Foreskin fibroblast (primary cell): ENCODE measurements at places on chromosomes 13 and 19.

GRCh38 chr13:59326717-59327116 is 837.0 kb downstream of the DIAPH3 start:
- no peak for DNase-seq

DNA sequence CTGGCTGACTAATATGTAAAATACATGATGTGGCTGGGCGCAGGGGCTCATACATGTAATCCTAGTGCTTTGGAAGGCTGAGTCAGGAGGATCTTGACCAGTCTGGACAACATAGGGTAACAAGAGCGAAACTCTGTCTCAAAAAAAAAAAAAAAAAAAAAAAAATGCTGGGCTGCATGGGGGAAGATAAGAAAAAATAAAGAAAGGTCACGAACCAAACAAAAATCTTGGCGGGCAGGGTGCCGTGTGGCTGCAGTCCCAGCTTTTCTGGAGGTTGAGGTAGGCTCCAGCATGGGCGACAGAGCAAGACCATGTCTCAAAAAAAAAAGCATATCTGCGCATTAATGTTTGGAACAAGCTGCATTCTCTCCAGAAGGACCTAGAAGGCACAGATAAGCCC is 8.7 kb downstream of the RNASEH2A start:
- no peak for DNase-seq

- DNase-seq = no peak
These were observed 451 bp downstream of the NOSIP start for GRCh38 chr19:49579947-49580263.

DNA sequence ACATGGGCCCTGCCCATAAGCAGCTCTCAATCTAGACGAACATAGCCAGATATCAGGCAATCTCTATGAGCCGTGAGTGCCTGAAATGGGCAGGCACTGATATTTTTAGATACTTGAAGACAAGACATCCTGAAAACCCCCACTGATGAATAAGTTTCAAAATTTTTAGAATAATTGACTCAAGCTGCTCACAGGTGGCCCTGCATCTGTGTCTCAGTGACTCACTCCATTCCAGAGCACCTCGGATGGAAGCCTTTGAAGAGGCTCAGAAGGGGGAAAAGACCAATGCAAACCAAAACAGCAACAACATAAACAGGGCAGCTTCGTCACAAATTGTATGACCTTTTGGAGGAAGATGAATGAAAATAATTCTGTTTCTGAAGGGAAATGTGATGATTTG is 42.8 kb upstream of the SLC46A3 start:
- DNase-seq = peak; percentile 23

DNA sequence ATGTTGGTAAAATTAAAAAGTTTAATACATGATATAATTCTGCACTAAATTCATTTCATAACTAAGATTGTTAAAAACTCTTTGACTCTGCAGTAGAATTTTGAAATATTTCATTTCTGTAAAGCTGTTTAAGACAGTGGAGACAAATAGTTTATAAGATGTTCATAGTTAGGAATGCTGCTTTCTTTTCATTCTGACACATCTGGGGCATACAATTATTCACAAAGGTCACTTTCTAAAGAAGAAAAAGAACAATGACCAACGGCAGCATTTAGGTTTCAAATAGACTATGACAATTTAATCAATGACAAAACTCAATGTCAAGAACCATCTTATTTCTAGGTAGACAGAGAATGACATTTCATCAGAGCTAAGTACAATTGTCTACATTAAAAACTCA is 1422.1 kb downstream of the PCDH9 start:
- DNase-seq = peak; percentile 26

- DNase-seq = peak; percentile 54
These were observed 570.3 kb downstream of the PCDH9 start for GRCh38 chr13:66659701-66660467.

GRCh38 chr13:50357136-50357535 is 341.9 kb downstream of the KCNRG start:
- DNase-seq = no peak

DNA sequence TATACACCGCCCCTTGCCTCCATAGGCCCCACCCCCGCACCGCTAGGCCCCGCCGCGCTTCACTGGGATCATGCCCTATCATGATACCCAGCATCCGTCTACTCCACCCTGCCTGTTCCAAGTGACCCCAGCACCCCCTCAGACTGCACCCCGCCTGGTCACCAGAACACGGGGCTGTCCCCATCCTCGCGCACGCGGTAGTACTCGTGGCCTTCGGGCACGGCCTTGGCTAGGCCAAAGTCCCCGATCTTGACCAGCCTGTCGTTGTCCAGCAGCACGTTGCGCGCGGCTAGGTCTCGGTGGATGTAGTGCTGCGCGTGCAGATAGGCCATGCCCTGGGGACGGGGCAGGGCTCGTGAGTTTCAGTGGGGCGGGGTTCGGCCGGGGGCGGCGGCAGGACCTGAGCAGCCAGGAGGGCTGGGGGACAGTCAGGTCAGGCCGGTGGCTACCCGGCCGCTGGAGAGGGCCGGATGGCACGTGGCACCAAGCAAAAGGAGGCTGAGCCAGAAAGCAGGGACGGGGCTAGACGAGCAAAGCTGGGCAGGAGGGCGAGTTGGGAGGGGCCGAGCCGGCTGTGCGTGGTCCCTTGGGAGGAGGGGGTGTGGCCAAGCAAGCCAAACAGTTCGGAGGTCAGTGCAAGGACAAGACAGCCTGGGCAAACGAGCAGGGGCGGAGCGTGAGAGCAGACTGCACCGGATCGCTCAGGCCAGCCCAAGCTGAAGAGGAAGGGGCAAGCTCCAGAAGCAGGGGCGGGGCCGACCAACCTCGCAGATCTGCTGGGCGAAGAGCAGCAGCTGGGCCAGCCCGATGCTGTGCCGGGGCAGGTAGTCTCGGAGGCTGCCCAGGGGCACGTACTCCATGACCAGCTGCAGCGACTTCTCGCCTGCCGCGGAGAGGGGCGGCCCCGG is 13.6 kb upstream of the ICAM3 start:
- no peak for DNase-seq

- no peak for DNase-seq
These were observed 47.2 kb downstream of the MYH14 start for GRCh38 chr19:50250450-50251136.

DNA sequence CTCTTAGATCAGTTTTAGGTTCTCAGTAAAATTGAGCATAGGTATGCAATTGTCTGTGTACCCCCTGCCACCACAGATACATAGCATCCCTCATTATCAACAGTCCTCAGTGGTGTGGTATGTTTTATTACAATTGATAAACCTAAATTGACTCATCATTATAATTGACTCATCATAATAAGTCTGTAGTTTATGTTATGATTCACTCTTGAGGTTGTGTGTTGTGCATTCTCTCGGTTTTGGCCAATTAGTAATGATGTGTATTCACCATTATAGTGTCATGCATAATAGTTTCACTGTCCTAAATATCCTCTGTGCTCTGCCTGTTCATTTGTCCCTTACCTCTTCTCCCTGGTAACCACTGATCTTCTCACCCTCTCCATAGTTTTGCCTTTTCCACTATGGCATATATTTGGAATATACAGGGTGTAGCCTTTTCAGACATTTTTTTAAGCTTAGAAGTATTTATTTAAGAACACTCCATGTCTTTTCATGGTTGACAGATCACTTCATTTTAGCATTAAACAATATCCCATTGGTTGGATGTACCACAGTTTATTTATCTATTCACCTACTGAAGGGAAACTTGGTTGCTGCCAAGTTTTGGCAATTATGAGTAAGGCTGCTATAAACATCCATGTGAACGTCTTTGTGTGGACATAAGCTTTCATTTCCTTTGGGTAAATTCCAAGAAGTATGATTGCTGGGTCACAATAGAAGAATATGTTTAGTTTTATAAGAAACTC is 1620.6 kb upstream of the MIR17HG start:
- no peak for DNase-seq

DNA sequence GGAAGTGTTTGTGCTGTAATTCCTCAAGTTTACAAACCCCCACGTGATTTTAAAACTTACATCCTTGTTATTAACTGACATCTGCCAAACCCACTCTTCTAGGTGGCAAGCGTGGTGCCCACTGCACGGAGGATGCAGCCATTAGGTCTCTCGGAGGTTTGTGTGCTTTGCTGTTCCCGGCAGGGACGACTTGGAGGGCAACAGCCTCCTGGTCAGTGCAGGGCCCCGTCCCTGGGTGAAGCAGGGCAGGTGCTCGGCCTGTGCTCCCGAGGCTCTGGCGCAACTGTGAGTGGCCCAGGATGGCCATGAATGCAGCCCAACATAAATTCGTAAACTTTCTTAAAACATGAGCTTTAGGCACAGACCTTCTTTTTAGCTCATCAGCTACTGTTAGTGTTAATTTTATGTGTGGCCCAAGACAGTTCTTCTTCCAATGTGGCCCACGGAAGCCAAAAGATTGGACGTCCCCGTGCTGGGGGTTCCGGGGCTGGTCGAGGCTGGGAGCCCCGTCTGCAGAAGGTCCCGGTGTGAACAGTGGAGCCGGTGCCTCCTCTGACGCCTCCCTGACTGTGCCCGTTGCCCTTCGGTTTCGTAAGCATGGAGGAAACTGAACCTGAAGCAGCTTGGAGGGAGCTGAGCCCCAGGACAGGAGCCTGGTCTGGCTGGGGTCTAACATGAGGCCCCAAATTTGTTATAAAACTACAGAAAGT is 11.9 kb downstream of the GAS6 start:
- no peak for DNase-seq

- DNase-seq = no peak
These were observed 313.8 kb upstream of the SPRY2 start for GRCh38 chr13:80654638-80655249.

DNA sequence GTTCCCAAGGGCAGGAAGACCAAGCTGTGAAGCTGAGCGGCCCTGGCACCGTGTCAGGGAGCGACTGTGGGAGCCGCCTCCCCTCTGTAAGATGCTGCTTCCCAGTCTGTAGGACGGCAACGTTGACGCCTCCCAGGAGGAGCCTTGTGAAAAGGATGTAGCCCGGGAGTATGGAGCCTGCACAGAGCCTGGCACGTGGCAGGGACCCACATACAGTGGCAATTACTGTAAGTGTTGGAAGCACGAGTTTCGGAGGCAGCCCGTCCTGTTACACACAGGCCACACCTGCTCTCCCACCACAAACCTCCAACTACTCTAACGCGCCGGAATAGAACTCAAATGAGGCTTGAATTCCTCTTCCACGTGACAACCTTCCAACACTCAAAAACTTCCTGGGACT is 6.6 kb downstream of the RAB20 start:
- no peak for DNase-seq

- DNase-seq = no peak
These were observed 146.3 kb downstream of the GPC5 start for GRCh38 chr13:91544723-91545122.

DNA sequence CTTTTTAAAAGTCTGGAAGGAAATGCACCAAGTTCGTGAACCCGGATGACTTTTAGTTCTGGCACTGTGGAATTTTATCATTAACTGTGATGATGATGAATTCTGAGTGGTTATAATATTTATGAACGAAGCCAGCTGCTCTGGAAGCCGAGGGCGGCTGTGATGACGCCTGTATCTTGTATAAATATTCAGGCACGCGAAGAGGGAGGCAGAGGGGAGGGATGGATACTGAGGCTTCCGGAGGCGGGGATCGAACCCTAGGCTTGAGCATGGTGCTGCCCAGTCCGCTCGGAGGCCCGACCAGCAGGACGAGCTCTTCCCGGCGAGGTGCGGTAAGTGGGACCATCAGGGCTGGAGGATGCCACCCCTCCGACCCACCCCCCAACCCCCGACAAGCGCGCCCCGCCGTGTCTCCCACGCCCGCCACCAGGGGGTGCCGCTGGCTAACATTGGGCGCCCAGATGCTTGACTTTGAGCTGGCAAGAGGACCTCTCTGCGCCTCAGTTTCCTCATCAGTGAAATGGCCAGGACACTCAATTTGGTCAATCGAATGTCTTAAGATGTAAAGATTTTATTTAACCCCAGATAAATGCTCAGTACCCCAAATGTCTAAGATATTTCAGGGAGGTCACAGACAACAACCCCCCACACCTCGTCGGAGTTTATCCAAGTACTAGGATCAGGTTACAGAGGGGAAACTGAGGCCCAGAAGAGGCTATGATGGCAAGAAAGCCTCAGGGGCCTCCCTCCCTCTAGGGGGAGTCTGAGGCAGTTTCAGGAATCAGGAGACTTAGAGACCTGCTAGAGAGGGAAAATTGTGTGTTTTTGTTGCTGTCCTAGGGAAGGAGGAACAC is 4.5 kb upstream of the RAB3A start:
- peak; percentile 88 for DNase-seq

DNA sequence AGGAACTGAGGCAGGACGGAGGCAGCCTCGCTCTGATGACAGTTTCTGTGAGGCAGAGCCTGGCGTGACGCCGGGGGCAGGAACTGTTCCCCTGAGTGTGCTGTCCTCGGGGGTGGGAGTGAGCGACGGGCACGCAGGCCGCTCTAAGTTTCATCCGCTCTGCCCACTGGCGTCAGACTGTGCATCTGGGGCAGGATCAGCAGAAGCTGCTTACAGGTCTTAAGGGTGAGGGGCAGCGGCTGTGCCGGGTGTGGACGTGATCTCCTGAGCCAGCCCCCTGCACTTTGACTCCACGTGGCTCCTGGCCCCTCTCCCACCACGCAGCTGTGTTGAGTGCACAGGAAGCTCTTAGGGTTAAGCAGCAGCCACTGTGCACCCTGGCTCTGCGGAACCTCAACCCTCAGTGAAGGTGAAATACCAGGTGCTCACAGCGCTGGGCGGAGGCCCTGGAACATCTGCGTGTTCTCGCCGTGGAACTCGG is 1.5 kb downstream of the GRK1 start:
- DNase-seq = no peak

DNA sequence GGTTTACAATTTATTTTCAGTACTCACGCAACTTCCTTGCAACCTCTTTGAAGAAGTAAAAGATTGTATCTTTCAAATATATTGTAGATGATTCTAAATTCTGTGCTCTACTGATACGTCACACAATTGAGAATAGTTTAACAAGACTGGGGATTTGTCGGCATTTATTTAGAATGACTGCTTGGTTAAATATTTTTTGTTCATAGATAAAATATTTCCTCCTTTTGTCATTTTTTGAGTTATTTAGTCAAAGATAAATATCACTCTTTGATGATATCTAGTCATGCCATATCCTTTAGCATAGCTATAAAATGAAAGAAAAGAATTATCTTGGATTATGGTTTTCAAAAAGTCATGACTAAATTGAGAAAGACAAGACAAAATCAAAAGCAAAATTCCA is 2747.8 kb downstream of the PCDH9 start:
- DNase-seq = no peak

DNA sequence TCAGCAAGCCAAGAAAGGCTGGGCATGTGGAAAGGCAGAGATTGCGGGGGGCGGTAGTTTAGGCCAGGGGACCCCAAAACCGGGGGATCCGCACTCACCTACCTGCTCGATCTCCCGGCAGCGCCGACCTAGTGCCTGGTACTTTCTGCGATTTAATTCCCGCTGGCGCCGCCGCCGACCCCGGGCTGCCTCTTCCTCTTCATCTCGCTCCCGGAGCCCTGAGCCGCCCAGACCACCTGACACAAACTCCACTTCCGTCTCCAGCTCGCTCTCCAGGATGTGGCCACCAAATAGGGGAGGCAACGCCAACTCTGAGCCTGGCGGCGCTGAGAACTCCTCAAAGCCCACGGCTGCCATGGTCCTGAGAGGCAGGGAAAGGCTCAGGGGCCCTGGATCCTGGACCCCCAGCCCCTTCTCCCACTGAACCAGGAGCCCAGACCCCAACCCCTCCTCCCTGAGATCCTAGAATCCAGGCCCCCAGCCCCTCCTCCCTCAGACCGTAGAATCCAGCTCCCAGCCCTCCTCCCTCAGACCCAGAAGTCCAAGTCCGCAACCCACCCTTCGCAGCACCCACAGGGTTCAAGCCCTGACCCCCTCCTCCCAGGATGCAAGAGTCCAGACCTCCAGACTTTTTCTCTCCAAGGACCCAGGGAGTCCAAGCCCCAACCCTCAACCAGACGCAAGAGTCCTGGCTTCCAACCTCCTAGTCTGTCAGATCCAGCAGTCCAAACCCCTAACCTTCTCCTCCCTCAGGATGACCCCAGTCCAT is 933 bp downstream of the TFPT start:
- DNase-seq = no peak
